Naive thymus-derived CD4-positive, alpha-beta T cell (primary cell): ENCODE measurements at places on chromosomes 2 and 18.
A peak's percentile ranks its signal among the peaks of the same experiment; 100 is the strongest.

DNA sequence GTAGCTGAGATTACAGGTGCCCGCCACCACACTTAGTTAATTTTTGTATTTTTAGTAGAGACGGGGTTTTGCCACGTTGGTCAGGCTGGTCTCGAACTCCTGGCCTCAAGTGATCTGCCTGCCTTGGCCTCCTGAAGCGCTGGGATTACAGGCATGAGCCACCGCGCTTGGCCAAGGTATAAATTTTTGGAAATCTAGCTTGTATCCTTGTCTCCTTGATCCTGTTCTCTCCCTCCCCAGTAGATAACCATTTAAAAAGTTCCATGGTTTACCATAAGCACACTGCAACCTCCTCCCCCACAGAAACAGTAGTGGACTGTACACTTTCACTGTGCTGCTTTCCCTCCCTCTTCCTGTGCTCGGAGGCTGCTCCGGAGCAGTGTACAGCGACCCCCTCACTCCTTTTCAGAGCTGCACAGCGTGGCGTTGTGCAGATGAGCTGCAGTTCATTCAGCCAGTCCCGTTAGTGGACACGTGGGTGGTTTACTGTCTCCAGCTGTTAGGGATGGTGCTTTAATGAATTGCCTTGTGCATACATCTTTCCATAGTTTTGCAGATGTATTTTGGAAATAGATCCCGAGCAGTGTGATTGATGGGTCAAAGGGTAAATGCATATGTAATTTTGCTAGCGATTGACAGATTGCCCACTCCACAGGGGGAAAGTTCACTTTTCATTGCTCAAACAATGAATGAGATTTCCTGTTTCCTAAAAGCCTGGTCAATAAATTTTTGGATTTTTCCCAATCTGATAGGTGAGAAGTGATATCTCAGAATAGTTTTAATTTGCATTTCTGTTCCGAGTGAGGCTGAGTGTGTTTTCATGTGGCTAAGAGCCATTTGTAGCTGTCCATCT lies 14.8 kb downstream of the ASB1 start:
- DNase-seq = no peak

DNA sequence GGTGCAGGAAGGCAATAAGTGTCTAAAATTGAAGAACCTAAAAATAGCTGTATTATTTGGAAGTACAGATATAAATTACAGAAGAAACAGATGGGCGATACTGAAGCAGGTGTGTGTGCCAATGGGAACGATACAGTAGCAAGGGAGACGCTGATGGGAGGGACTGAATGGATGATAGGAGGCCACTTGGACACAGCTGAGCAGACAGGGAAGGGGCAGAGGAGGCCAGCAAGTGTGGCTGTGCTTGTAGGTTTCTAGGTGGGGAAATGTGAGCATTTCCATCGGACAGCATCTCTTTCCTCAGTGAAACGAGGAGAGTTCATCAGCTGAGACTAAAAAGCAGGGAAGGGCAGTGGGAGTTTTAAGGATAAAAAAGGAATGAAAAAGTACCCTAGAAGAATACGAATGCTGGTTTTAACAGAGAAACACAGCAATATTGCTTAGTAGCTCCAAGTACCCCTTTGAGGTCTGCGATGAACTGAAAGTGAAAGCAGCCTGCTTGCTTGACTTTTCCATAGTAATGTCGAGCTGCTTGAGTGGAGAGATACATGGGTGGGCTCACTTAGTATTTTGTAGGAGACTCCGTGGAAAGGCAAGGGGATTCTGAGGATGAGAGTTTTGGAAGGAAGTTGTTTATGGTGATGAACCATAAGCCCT lies 91.7 kb upstream of the EPC2 start:
- peak; percentile 64 for DNase-seq

DNA sequence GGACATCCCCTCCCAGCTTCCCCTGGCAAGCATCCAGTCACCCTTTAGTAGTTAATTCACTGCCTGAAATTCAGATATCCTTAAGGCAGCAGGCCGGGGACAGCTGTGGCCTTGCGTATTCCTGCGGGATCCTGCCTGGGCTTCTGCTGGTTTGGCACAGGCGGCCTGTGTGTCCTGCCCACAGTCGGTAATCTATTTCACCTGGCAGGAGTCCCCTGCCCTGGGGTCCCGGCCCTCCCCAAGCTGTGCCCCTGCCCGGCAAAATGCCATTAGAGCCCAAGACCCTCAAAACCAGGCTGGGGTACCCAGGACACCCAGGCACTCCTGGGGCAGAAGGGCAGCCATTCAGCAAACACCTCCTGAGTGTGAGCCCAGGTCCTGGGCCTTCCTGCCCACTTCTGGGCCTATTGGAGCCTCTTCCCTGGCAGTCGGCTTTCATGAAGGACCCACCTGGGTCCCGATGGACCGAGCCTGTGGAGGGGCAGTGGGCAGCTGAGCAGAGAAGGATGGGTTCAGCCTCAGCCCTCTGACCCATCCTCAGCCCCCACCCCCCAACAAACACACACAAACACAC lies 11.6 kb downstream of the CROCC2 start:
- DNase-seq = no peak

DNA sequence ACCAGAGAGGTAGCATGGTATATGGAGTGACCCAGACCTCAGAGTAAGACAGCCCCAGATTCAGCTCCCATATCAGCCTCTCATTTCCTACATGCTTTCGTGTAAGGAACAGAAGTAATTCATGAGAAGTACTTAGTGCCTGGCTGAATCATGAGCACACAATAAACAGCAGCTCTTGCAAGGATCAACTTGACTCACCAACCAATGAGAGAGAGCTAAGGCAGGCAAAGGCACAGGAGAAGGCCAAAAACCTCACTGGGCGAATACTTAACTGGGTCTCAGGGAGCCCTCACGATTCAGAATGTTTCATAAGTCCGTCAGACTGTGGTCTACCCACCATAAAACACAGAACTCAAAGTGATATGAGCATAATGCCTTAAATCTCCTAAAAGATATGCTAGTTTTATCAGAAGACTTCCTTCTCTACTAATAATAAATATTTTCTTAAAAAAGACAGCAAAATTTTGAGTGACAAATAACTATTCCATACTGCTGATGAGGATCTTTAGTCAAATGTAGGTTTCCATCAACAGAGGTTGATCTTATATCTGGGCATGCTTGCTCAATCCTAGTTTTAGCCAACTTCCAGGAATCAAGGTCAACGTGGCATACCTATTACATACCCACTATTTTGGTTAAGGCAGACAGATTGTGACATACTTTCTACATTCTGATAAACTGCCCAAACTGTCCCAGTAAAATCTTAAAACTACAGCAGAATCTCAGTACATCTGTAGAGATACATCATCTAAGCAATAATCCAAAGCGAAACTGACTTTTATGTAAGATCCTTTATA lies 34.9 kb downstream of the IMMT start:
- no peak for DNase-seq

DNA sequence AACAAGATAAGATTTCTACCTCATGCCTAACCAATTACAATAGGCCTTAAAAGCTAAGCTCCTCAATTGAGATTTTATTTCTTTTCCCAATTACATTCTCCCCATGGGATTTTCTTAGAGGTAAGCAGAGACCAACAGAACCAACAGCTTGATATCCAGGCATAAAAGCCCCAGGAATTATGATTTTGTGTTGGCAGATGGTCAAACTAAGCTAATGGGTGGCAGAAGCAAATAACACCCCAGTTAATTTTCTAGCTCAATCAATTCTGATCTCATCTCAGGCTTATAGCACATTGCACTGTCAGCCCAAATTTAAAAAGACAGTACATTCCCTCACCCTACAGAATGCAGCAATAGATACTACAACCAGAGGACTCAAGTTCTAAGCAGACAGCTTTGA lies 156.4 kb downstream of the NRXN1 start:
- no peak for DNase-seq

GRCh38 chr2:10668402-10669012 lies 21.3 kb downstream of the NOL10 start:
- DNase-seq = peak; percentile 55

GRCh38 chr2:218564056-218564455 lies 4.1 kb downstream of the USP37 start:
- no peak for DNase-seq

DNA sequence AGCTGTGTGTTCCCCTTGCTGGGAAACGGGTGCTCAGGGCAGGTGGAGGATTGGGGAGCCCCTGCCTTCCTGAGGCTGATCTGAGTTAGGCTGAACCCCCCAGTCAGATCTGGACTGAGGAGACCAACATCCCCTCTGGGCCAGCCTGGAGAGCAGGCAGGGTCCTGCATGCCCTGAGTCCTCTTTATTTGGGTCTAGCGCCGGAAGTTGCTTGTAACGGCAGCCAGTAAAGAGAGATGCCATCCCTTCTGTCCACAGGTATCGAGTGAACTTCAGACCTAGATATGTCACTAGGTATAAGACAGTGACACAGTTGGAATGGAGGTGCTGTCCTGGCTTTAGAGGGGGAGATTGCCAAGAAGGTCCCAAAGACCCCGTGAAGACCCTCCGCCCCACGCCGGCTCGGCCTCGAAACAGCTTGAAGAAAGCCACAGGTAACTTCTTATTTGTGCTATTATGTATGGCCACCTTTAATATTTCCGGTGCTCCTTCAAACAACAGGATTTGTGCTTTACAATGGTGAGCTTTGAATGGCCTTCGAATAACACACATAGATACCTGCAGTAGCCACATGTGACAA lies 38.0 kb downstream of the EMILIN2 start:
- DNase-seq = no peak

- no peak for DNase-seq
Observed at GRCh38 chr18:34028324-34028723, 196.4 kb downstream of the NOL4 start.

GRCh38 chr2:21356086-21356856 lies 232.5 kb downstream of the TDRD15 start:
- DNase-seq = no peak

- no peak for DNase-seq
Observed at GRCh38 chr2:28160986-28161425, 231.7 kb upstream of the FOSL2 start.

DNA sequence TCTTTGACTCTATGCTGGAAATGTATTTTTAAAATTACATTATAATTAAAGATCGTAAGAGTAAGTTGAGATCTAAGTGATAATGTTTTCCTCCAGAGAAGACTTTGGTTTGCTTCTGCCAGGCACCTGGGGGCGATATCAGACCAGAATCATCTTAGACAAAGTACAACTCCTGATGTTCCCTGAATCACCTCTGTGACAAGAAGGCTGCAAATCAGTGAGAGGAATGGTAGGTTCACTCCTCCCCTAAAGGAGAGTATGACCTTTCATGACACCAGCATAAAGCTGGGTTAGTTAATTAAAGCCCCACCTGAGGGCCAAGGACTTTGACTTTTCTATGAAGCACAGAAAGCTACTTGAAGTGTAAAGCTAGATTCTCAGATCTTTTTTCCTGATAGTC lies 114.4 kb upstream of the DTNA start:
- DNase-seq = no peak

DNA sequence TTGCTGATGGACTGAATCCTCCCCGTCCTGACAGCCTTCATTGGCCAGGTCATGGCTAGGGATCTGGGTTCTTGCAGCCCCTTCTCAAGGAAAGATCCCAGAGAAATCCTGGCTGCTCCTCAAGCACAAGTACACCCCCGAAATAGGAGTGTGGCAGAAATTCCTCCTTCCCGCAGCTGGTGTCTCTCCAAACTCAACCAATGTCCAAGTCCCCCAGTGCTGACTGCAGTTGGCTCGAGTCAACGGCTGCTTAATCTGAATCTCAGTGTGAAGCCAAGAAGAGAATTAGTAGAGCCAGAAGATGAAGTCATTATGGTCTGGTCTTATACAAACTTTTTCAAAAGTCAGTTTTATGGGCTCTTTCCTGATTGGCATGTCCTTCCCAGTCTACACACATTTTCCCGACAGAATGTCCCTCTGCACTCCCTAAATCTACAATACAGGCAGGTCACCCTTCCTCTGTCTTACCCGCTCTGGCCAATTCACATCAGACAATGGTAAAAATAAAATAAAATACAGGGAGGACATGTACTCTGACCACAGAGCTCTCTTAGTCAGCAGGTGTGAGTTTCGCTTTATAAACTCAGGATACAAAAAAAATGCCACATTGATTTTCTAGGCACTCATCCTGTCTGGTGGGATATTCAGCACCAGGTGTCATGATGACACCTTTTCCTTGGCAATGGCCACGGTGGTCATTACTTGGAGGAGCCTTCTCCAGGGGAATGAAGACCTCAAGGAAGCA lies 76.9 kb upstream of the PAPOLG start:
- DNase-seq = no peak

DNA sequence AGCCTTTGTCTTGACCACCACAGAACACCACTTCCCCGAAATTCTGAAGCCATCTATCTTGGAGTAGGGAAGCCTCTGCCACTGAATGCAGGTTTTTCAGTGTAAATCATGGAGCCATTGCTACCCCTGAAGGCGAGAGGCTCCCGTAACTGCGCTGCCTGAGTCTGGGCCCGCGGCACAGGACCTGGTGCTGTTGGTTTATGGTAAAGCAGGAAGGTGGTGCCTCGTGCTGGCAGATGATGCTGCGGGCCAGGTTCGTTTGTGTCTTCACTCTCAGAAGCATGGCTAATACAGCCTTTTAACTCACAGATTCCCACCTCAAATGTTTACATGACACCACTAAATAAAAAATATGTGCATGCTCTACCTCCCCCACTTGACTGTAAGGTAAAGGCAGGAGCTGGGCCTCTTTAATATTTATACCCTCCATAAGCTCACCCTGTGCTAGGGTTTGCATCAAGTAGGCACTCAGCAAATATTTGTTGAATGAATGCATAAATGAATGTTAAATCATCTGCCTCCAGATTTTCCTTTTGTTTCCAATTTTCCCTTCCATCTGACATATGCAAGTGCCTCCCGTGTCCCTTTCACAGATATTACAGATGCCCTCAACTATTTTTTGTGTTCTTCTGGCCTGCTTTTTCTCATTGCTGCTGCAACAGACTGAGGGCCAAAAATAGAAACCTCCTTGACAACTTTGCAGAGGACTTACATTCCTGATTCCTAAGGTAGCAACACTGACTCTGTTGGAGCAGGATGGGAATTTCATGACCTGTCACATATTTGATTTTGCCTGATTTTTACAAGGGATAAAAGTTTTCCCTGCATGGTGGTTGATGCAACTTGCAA lies 83.5 kb upstream of the CPO start:
- DNase-seq = no peak

GRCh38 chr2:144224472-144224871 lies 295.4 kb downstream of the ZEB2 start:
- DNase-seq = no peak

DNA sequence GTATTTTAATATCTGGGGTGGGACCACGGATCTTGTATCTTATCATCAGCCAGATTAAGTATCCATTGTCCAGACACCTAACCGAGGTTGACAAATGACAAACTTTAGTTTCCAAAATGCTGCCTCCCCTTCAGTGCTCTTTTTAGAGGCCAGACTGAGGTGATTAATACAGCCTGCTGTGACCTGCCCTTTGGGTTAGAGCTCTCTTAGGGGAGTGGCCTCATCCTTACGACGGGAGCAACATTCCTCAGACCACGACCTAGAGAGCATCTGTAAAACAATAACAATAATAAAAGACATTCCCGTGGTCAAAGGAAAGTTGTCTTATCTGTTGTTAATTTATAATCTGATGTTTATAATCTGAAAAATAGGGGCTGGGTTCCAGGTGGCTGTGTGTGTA lies 405.3 kb downstream of the LPIN1 start:
- no peak for DNase-seq

- no peak for DNase-seq
Observed at GRCh38 chr2:212904646-212905045, 246.8 kb downstream of the IKZF2 start.
